Spinal cord (tissue), 10 donors: ENCODE measurements at places on chromosomes 11 and 22.

DNA sequence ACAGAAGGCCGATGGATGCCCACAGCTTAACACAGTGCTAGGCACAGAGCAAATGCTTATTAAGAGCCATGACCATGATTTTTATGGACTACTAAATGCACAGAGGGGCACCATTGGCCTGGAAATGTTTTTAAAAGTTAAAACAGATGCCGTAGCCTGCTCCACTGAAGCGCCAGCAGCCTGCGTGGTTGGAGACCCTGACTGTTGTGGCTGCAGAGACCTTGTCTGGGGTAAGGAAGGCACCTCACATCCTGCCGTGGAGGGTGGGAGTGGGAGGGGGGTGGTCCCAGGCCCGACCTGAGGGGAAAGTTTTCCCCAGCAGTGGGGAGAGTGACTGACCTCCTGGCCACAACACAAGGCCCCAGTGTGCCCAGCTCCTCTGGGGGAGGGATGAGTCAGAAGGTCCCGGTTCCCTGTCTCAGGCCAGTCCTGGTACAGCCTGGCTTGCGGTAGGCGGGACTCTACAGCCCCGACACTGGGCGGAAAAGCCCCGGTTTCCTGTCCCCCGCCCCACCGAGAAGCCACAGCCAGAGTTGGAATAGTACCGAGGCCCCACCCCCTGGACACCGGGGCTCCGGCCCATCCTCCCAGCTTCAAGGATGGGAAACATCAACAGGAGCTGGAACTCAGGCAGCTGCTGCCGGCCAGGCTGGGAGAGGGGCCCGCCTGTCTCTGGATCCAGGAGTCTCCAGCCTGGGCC, 7.0 kb downstream of the CHST1 start:
- no peak for DNase-seq
- H3K36me3 ChIP-seq: peaks cover 6% of the 10 kb centered on the region
- peak overlapping the region; percentile 29 for H3K27ac ChIP-seq
- no peak overlapping the region for H3K4me3 ChIP-seq

- peak overlapping the region; percentile 92 for H3K4me3 ChIP-seq
- H3K4me1 ChIP-seq: peaks cover 14% of the 10 kb centered on the region
- DNase-seq: peak; percentile 6
- no peaks in the 10 kb centered on the region for H3K27me3 ChIP-seq
- H3K36me3 ChIP-seq: peaks cover 6% of the 10 kb centered on the region
These were observed 734 bp downstream of the C11orf58 start for GRCh38 chr11:16738947-16739815.

DNA sequence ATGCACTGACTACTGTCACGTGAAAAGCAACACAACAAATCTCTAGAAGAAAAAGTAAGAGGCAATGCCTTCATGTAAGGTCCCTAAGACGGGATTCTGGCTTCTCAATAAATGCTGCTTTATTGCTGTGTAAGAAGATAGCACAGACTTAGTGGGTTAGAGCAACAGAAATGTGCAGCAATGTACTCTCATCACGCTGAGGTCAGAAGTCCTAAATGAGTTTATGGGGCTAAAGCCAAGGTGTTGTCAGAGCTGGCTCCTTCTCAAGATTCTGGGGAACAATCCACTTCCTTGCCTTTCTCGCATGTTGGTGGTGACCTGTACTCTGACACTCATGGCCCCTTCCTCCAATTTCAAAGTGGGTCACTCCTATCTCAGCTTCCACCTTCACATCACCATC, 93.4 kb downstream of the SHANK2 start:
- no peaks in the 10 kb centered on the region for H3K4me1 ChIP-seq
- DNase-seq: no peak
- no peak overlapping the region for H3K4me3 ChIP-seq
- no peaks in the 10 kb centered on the region for H3K27me3 ChIP-seq
- no peaks in the 10 kb centered on the region for H3K36me3 ChIP-seq

GRCh38 chr11:12689029-12689755, 15.0 kb downstream of the TEAD1 start:
- H3K4me1 ChIP-seq: peaks cover 25% of the 10 kb centered on the region
- H3K27me3 ChIP-seq: no peaks in the 10 kb centered on the region
- no peak overlapping the region for H3K4me3 ChIP-seq
- H3K27ac ChIP-seq: no peak overlapping the region
- no peaks in the 10 kb centered on the region for H3K36me3 ChIP-seq

DNA sequence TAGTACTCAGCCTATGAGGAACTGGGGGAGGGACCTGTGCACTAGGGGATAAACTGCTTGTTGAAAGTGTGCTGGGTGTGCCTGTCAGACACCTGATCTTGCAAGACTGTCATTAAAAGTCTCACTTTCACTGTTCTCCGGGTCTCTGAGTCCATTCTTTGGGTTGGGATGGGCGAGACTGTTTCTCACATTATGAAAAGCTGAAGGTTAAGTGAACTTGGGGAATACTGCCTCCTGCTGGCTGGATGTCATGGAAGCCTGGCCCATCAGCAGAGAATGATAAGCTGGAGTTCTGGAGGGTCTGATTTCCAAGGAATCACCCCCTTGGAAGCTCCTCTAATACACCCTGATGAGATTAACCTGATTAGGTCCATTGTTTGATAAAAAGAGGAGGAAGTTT, 9.0 kb upstream of the VPREB1 start:
- H3K4me3 ChIP-seq: no peak overlapping the region
- no peaks in the 10 kb centered on the region for H3K4me1 ChIP-seq
- no peak for DNase-seq
- peaks cover 5% of the 10 kb centered on the region for H3K27me3 ChIP-seq
- H3K27ac ChIP-seq: no peak overlapping the region
- no peaks in the 10 kb centered on the region for H3K36me3 ChIP-seq

DNA sequence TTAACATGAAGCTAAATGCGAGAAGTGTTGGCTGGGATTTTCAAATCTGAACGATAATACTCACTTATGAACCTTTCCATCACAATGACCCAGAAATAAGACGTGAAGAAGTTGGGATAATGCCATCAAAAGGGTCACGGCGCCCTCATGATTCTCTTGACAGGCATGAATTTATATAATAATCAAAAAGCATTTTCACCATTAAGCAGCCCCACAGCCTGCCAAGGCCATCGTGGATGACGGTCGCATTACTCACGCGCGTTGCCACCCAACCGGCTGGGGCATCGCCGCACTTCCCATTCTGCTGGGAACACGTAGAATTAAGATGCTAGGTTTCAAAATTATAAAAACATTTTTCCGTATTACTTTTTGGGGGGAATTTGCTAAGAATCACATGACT, 18.9 kb upstream of the GAL start:
- H3K4me3 ChIP-seq: no peak overlapping the region
- DNase-seq: no peak
- H3K27me3 ChIP-seq: no peaks in the 10 kb centered on the region
- no peak overlapping the region for H3K27ac ChIP-seq
- no peaks in the 10 kb centered on the region for H3K36me3 ChIP-seq
- peaks cover 5% of the 10 kb centered on the region for H3K4me1 ChIP-seq

- peak; percentile 67 for DNase-seq
- H3K27ac ChIP-seq: no peak overlapping the region
- H3K4me3 ChIP-seq: no peak overlapping the region
- peaks cover 4% of the 10 kb centered on the region for H3K4me1 ChIP-seq
- no peaks in the 10 kb centered on the region for H3K36me3 ChIP-seq
These were observed 4.8 kb upstream of the POU2F3 start for GRCh38 chr11:120235024-120235628.

DNA sequence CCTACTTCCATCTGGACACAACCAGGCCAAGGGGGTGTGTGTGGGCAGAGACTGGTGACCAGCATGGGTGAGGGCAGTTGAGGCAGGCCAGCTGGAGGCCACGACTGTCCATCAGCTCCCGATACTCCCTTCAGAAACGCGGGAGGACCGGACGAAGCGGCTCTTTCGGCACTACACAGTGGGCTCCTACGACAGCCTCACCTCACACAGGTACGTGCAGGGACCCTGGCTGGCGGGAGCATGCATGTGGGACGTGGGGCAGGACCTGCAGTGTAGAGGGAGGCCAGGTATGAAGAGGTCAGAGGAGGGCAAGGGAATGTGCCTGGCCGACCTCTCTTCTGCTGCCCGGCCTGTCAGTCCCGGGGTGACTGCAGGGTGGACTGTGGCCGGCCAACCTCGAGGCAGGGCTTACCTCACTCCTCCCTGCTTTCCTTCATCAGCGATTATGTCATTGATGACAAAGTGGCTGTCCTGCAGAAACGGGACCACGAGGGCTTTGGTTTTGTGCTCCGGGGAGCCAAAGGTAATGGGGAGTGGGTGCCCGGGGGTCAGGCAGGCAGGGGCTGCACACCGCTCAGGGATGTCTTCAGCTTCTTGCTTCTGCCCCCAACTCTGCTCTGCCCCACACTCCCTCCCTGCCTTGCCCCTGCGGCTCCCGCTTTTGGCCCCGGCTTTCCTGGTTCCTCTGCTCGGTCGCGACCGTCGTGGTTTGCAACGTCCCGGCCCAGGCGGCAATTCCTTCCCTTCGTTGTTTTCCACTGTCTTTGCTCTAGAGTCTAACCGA, 31.3 kb downstream of the SHANK3 start:
- H3K4me1 ChIP-seq: peaks cover 39% of the 10 kb centered on the region
- H3K36me3 ChIP-seq: peaks cover 81% of the 10 kb centered on the region
- no peaks in the 10 kb centered on the region for H3K27me3 ChIP-seq

- no peaks in the 10 kb centered on the region for H3K27me3 ChIP-seq
- peaks cover 65% of the 10 kb centered on the region for H3K4me1 ChIP-seq
- DNase-seq: no peak
- H3K36me3 ChIP-seq: peaks cover 8% of the 10 kb centered on the region
These were observed 62.8 kb downstream of the SYN3 start for GRCh38 chr22:32995335-32995734.

DNA sequence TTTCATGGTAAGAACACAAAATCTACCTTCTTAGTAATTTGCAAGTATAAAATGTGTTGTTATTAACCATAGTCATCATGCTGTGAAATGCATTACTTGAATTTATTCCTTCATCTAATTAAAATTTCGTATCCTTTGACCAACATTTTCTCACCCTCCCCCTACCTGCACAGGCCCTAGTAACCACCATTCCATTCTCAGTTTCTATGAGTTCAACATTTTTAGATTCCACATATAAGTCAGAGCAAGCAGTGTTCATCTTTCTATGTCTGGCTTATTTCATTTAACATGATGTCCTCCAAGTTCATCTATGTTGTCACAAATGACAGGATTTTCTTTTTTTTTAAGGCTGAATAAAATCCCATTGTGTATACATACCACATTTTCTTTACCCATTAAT, 43.5 kb upstream of the CCDC179 start:
- no peak for DNase-seq
- no peaks in the 10 kb centered on the region for H3K27me3 ChIP-seq
- no peak overlapping the region for H3K27ac ChIP-seq
- no peaks in the 10 kb centered on the region for H3K36me3 ChIP-seq

DNA sequence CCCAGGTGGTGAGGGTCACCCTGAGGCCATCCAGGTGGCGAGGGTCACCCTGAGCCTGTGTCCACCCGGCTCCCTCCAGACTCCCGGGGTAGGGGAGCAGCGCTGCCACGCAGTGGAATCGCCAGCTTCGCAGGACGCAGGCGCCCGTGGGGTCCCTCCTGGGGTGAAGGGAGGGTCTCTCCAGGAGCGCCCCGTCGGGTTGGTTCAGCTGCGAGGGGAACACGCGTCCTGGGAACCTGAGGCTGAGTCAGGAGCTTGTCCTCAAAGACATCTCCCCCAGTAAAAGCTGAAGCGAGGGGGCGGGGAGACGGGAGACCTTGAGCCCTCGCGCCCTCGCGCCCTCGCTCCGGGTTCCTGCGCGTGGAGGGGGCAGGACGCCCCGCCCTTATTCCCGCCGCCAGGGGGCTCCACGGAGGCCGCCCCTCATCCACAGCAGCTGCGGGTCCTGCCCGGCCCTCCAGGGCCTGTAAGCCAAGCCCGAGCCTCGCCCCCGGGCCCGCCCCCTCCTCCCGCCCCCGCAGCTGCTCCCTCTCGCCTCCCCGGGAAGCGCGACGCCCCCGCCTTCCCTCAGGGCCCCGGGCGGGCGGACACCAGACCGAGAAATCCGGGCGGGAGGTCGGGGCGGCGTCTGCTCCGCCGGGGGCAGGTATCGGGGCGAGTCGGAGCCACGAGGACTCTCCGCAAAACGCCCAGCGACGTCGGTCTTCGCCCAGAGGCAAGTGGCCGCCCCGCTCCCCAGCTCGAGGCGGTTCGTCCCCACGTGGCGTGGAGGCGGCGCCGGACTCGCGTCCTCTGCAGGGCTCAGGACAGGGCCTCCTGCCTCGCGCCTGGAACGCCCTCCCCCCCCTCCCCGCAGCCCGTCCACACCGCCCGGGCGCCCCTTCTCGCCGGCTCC, 22.8 kb downstream of the PIM3 start:
- H3K36me3 ChIP-seq: no peaks in the 10 kb centered on the region
- H3K4me1 ChIP-seq: peaks cover 9% of the 10 kb centered on the region
- DNase-seq: no peak
- H3K27ac ChIP-seq: no peak overlapping the region
- H3K27me3 ChIP-seq: peaks cover 28% of the 10 kb centered on the region

- H3K36me3 ChIP-seq: no peaks in the 10 kb centered on the region
- H3K4me3 ChIP-seq: no peak overlapping the region
- H3K27ac ChIP-seq: no peak overlapping the region
- DNase-seq: no peak
These were observed 696.3 kb downstream of the DLG2 start for GRCh38 chr11:84930863-84931262.

GRCh38 chr11:130815097-130815802, 101.0 kb downstream of the SNX19 start:
- H3K4me1 ChIP-seq: peaks cover 5% of the 10 kb centered on the region
- no peak overlapping the region for H3K27ac ChIP-seq
- no peaks in the 10 kb centered on the region for H3K36me3 ChIP-seq
- no peak for DNase-seq

- H3K4me3 ChIP-seq: no peak overlapping the region
- H3K27me3 ChIP-seq: no peaks in the 10 kb centered on the region
- no peak overlapping the region for H3K27ac ChIP-seq
- H3K4me1 ChIP-seq: peaks cover 25% of the 10 kb centered on the region
- DNase-seq: no peak
These were observed 18.8 kb upstream of the WDR74 start for GRCh38 chr11:62858201-62858600.

GRCh38 chr22:27399161-27399560, 402.4 kb downstream of the MN1 start:
- H3K36me3 ChIP-seq: no peaks in the 10 kb centered on the region
- H3K27me3 ChIP-seq: peaks cover 3% of the 10 kb centered on the region
- no peak overlapping the region for H3K27ac ChIP-seq
- DNase-seq: no peak

DNA sequence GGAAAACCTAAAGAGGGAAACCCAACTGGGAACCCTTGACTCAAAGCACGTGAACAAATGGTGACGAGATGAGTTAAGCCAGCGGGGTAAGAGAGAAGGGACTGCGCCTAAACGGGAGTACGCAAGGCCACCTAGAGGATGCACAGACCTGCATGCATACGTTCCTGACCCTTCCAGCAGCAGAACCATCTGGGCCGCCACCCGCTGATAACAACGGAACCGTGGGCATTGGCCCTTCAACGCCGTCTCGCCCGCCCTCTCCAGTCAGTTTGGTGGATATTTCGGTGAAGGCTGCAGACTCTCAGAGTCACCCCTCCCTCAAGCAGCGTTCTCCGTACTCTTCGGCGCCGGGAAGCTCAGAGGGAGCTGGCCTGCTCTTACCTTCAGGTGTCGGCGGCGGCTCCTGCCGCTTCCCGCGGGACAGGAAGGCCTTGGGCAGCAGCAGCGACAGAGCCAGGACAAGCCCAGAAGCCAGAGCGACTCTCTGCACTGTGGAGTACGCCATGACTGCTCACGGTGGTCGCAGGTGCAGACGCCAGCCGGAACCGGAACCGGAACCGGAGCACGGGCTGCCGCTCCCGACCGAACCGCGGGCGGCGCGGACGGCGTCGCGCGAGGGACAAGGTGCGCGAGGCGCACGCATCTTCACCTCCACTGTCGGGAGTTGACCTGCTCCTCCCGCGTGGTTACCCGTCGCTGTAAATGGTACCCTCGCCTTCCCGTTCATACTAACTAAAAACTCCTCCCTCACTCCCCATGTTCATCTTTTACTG, at the start of gene RIC3:
TSS of gene RIC3 (minus strand) at position 541 of the 773 bp plus-strand sequence. CDS start at position 505, 36 bp downstream.
- no peak within 1 kb of the TSS for H3K27ac ChIP-seq
- H3K4me1 ChIP-seq: peaks cover 6% of the 10 kb centered on the region
- peaks cover 2% of the 10 kb centered on the region for H3K27me3 ChIP-seq
